ENCODE measurements at places on chromosomes 1 and 21. TPM values are rescaled to one million over a fixed set of nuclear protein-coding genes. Genes with fewer than 3 reads are reported as not detected.

Gene CLEC20A
- total RNA-seq, result not detected

DNA sequence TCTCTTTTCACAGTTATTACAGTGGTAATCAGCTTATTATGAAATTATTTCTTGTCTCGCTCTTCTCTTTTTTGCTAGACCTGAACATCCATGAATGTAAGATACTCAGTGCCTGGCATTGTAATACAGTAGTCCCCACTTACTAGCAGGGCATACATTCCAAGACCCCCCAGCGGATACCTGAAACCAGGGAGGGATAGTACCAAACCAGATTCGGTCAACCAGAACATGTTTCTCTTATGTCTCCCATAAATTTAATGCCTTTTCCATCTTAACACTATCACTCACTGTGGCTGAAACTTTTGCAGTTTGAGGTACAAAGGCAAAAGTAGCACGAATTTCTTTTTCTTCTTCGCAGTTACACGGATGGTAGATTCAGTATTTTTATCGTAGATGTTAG lies 24.6 kb upstream of the B3GALT2 start:
- DNase-seq, result no peak
- no peaks in the 10 kb centered on the region for H3K4me1 ChIP-seq
- H3K27ac ChIP-seq, result no peak overlapping the region
- no peaks in the 10 kb centered on the region for H3K36me3 ChIP-seq

DNA sequence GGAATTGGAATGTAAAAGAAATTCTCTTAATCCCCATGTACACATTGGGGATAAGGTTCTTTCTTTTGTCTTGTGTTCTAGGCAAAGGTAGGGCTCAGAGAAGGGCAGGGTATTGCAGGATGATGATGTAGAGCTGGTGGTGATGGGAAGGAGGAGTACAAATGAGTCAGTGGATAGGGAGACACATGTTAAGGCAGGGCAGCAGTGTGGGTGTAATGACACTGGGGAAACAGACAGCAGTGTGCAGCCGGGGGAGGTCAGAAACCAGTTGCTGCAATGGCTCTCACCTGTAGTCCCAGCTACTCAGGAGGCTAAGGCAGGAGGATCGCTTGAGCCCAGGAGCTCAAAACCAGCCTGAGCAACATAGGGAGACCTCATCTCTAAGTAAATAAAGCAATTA lies 5.1 kb downstream of the NLRP3 start:
- no peak overlapping the region for H3K4me3 ChIP-seq
- H3K36me3 ChIP-seq, result peaks cover 11% of the 10 kb centered on the region
- H3K27ac ChIP-seq, result no peak overlapping the region
- DNase-seq, result no peak
- no peaks in the 10 kb centered on the region for H3K4me1 ChIP-seq

DNA sequence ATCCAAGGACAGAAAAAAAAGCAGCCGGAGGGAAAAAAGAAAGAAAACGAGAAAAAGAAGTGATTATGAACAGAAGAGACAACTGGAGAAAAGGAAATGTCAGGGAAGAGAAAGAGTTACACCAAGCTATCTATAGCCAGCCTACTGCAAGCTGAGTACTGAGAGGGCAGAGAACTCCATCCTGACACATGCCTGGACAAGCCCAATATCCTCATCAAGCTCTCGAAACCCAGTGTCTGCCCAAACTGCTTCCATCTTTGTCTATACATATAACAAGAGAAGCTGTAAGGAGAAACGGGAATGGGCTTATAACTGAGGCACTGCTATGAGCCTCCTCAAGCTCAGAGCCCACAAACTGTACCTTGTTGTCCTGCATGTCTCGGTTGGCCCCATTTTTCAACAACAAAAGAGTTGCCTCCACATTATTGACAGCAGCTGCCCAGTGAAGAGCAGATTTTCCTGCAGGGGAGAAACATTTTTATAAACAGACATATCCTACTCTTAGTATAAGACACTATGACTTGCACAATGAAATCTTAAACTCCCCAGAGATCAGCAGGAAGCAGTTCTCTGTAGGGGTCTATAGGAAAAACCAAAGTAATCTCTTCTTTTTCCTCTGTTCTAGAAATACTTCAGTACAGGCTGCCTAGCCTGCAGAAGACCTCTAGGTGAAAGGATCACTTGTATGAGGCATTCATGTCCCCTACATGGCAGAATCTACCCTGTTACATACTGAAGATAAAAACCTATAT lies 21.2 kb upstream of the ADAM30 start:
- no peak overlapping the region for H3K27ac ChIP-seq
- no peaks in the 10 kb centered on the region for H3K27me3 ChIP-seq
- H3K36me3 ChIP-seq, result peaks cover 66% of the 10 kb centered on the region
- no peak overlapping the region for H3K4me3 ChIP-seq
- H3K4me1 ChIP-seq, result no peaks in the 10 kb centered on the region
